ENCODE measurements at places on chromosomes 1 and 21.

GRCh38 chr1:44949286-44949685, 37.1 kb downstream of the EIF2B3 start:
- peaks cover 1% of the 10 kb centered on the region for H3K36me3 ChIP-seq
- no peak overlapping the region for H3K27ac ChIP-seq
- DNase-seq, result no peak
- no peak overlapping the region for H3K4me3 ChIP-seq
- H3K27me3 ChIP-seq, result no peaks in the 10 kb centered on the region

DNA sequence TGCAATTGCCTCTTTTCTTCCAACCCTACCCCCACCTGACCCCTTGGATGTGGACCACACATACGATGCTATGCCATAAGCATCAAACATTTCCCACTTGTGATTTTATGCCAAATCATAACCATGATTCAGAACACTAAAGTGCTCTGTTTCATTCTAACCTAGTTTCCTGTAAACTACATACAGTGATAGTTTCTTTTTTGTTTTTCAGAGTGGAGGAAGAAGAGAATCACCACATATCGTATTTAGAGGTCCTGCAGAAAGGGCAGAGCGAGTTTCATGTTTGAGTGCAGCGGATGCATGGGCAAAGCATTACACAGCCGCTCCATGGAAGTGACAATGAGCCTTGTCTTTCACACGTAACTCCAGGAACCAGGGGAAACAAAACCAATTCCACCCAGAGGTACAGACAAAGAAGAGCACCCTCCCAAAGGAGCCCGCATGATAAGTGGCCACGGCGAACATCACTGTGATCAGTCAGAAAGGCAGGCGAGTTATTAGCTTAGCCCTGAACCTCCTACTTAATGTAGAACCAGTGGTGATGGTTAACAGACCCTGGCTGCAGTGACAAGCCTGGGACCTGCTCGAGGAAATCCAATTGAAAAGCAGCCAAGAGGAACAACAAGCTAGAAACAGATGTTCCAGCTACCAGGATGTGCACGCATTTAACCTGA, 64.0 kb upstream of the ZNF281 start:
- H3K27ac ChIP-seq, result peak overlapping the region; percentile 34
- H3K4me3 ChIP-seq, result peak overlapping the region; percentile 70
- no peaks in the 10 kb centered on the region for H3K36me3 ChIP-seq
- DNase-seq, result no peak
- no peaks in the 10 kb centered on the region for H3K27me3 ChIP-seq
- H3K4me1 ChIP-seq, result peaks cover 21% of the 10 kb centered on the region

DNA sequence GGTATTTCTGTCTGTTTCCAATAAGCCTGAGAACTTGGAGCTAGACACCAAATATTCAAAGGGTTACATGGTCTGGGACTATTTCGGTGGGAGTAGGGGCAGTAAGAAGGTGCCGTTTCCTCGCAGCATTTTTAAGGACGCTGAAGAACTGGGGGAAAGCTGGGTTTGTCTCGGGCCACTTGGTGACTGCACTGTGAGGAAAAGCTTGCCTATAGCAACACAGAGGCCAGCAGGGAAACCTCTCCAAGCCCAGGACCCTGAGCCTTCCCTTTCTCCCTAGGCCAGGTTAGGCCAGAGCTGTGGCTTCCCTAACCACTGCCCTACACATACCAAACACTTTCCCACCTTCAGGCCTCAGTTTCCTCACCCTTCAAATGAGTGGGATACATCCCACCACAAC, 3.3 kb downstream of the GLIS1 start:
- no peak overlapping the region for H3K4me3 ChIP-seq
- H3K4me1 ChIP-seq, result no peaks in the 10 kb centered on the region
- H3K27me3 ChIP-seq, result peaks cover 49% of the 10 kb centered on the region
- no peaks in the 10 kb centered on the region for H3K36me3 ChIP-seq
- no peak for DNase-seq

DNA sequence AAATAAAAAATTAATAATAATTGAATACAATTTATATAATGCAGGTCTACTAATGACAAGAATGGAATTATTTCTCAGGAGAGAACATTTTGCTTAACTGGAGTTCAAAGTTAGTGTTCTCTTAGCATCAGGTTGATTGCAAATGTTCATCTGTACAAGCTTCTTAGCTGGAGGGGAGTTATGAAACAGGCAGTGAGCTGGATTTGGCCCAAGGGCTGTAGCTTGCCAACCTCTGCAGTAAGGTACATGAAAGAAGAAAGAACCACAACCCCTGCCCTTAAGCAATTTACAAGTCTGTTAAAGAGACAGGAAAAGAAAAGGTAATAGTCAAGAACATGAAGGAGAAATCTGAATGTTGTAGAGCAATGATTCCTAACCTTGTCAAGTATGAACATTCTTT, 17.0 kb downstream of the LPGAT1 start:
- no peak overlapping the region for H3K27ac ChIP-seq
- no peak for DNase-seq
- H3K27me3 ChIP-seq, result no peaks in the 10 kb centered on the region
- H3K4me3 ChIP-seq, result no peak overlapping the region
- H3K36me3 ChIP-seq, result peaks cover 15% of the 10 kb centered on the region

DNA sequence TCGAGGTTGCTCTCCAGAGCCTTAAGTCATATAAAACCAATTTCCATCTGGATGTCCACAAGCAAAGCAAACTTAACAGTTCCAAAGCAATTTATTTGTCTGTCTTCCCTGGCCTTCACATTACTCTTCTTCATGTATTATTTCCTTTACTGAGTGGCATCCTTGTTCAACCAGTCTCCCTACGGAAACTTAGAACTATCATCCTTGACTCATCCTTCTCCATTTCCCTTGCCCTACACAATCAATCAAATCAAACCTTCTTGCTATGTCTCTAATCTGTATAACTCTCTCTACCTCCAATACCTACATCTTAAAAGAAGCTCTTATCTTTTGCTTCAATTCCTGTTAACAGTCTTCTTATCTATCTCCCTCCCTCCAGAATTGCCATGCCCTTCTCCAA, 25.4 kb downstream of the EGLN1 start:
- no peaks in the 10 kb centered on the region for H3K36me3 ChIP-seq
- H3K27me3 ChIP-seq, result no peaks in the 10 kb centered on the region
- peak overlapping the region; percentile 1 for H3K27ac ChIP-seq
- H3K4me3 ChIP-seq, result no peak overlapping the region
- no peak for DNase-seq

GRCh38 chr1:182927693-182928433, 25.1 kb downstream of the SHCBP1L start:
- no peak for DNase-seq
- H3K36me3 ChIP-seq, result no peaks in the 10 kb centered on the region

- no peak for DNase-seq
- H3K27me3 ChIP-seq, result no peaks in the 10 kb centered on the region
- H3K36me3 ChIP-seq, result peaks cover 18% of the 10 kb centered on the region
- no peaks in the 10 kb centered on the region for H3K4me1 ChIP-seq
- no peak overlapping the region for H3K27ac ChIP-seq
Measured at GRCh38 chr1:219965285-219966070, 37.1 kb upstream of the SLC30A10 start.

- H3K4me3 ChIP-seq, result no peak overlapping the region
- H3K36me3 ChIP-seq, result no peaks in the 10 kb centered on the region
- H3K27me3 ChIP-seq, result peaks cover 27% of the 10 kb centered on the region
- DNase-seq, result no peak
Measured at GRCh38 chr1:83929184-83929583, 69.7 kb downstream of the TTLL7 start.

GRCh38 chr1:161079436-161080110, 9.8 kb downstream of the NECTIN4 start:
- no peaks in the 10 kb centered on the region for H3K36me3 ChIP-seq
- H3K4me1 ChIP-seq, result no peaks in the 10 kb centered on the region
- no peak overlapping the region for H3K4me3 ChIP-seq
- DNase-seq, result no peak
- no peak overlapping the region for H3K27ac ChIP-seq

DNA sequence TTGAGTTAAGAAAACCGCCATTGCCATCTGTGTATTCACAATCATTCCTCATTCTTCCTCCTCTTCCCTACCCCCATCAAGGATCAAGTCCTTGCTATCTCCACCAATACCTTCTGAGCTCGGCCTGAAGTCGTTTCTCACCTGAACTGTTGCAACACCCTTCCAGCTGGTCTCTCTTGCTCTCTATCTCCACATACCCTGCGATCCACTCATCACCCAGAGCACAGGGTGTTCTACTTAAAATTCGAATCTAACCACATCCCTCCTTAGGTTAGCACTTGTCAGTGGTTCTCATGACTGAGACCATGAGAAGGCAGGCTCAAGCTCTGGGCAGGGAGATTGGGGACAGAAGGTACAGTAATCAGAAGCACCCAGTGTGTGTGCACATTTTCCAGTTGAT, 4.6 kb downstream of the IVL start:
- peaks cover 33% of the 10 kb centered on the region for H3K27me3 ChIP-seq
- H3K4me1 ChIP-seq, result peaks cover 7% of the 10 kb centered on the region
- H3K4me3 ChIP-seq, result peak overlapping the region; percentile 66
- no peak overlapping the region for H3K27ac ChIP-seq

GRCh38 chr1:48266576-48266975, 44.1 kb downstream of the SLC5A9 start:
- no peak overlapping the region for H3K4me3 ChIP-seq
- no peaks in the 10 kb centered on the region for H3K4me1 ChIP-seq
- H3K27ac ChIP-seq, result no peak overlapping the region
- no peaks in the 10 kb centered on the region for H3K36me3 ChIP-seq
- DNase-seq, result no peak
- H3K27me3 ChIP-seq, result peaks cover 13% of the 10 kb centered on the region

- no peak overlapping the region for H3K27ac ChIP-seq
- H3K36me3 ChIP-seq, result peaks cover 27% of the 10 kb centered on the region
- H3K4me1 ChIP-seq, result peaks cover 32% of the 10 kb centered on the region
- no peak for DNase-seq
Measured at GRCh38 chr1:246591958-246592357, 25.7 kb downstream of the CNST start.

DNA sequence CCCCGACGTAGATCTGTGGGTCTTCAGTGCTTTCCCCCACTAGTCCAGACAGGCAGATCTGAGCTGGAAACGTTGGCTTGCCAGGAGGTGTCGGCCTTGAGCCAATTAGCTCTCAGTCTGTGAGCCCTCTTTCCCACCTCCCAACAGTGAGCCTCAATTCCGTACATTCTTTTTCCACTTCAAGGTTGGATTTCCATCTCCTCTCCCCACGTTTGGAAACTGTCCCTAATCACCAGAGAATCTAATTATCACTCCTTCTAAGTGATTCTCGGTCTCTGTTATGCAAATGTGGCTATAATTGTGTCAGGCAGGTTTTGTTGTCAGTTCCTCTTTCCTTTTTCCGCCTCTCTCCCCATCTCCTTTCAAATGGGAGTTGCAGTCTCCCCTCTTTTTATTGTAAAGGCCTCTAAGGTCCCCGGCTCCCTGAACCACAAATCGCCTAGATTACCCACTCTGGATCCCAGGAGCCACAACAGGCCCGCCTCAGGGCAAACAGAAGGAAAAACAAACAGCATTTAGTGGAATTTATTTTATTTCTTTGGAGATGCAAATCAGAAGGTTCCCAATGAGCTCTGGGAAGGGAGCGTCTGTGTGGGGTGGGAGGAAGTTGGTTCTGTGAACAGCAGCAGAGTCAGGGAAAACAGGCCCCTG, 29.4 kb upstream of the LRRN2 start:
- H3K4me3 ChIP-seq, result no peak overlapping the region
- DNase-seq, result no peak
- no peaks in the 10 kb centered on the region for H3K36me3 ChIP-seq
- H3K27ac ChIP-seq, result no peak overlapping the region
- H3K27me3 ChIP-seq, result peaks cover 57% of the 10 kb centered on the region

DNA sequence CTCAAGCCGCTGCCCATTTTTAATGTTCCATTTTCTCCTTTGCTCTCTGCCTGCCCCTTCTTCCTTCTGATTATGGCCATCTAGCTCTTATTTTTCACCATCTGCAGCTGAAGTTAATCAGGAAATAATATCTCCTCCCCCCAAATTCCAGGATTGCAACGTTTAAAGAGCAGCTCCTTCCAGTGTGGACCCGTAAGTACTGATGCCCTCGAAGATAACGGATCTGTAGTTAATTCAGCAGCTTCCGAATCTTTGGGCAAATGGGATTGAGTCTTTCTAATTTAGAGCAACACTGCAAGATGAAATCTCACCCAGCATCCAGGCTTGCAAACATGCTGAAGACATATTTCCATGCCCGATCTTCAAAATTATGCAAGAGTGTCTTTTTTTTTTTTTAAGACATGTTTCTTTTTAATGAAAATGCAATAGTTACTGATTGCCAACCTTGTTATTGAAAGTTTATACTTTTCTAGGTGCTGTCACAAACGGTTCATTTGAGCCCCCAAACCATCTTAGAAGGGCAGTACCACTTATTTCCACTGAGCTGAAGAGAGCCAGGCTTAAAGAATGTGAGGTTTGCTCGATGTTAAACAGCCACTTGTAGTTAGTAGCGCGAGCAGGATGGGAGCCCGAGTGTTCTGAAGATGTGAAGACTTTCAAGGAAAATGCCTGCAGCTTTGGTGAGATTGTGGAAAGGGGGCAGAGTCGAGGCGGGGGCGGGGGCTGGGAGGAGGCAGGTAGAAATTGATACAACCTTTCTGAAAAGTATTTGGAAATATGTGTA, 10.9 kb upstream of the RCAN3 start:
- H3K4me1 ChIP-seq, result peaks cover 3% of the 10 kb centered on the region
- DNase-seq, result no peak
- H3K27me3 ChIP-seq, result peaks cover 10% of the 10 kb centered on the region
- no peak overlapping the region for H3K4me3 ChIP-seq

GRCh38 chr1:54370287-54370989, 35.8 kb downstream of the SSBP3 start:
- H3K27ac ChIP-seq, result no peak overlapping the region
- DNase-seq, result no peak
- peaks cover 64% of the 10 kb centered on the region for H3K4me1 ChIP-seq
- peaks cover 5% of the 10 kb centered on the region for H3K36me3 ChIP-seq

GRCh38 chr21:45487891-45488600, 54.2 kb downstream of the SLC19A1 start:
- H3K4me3 ChIP-seq, result no peak overlapping the region
- H3K4me1 ChIP-seq, result peaks cover 4% of the 10 kb centered on the region
- H3K36me3 ChIP-seq, result no peaks in the 10 kb centered on the region
- no peaks in the 10 kb centered on the region for H3K27me3 ChIP-seq
- H3K27ac ChIP-seq, result no peak overlapping the region

DNA sequence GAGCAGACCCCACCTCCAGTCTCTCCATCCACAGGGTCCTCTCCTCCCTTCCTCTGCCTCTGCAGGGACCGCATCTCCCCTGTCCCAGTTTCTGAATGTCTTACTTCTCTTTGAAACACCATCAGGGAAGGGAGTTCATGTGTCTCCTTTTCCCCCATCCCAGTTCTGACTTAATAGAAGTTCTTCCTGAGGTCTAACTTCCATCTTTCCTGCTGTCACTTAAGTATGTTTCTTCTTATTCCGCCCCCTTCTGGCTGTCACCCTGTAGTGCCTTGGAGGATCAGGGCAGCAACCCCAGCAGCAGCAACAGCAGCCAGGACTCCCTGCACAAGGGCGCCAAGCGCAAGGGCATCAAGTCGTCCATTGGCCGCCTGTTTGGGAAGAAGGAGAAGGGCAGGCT, 29.3 kb downstream of the MYOG start:
- H3K27ac ChIP-seq, result no peak overlapping the region
- DNase-seq, result no peak

DNA sequence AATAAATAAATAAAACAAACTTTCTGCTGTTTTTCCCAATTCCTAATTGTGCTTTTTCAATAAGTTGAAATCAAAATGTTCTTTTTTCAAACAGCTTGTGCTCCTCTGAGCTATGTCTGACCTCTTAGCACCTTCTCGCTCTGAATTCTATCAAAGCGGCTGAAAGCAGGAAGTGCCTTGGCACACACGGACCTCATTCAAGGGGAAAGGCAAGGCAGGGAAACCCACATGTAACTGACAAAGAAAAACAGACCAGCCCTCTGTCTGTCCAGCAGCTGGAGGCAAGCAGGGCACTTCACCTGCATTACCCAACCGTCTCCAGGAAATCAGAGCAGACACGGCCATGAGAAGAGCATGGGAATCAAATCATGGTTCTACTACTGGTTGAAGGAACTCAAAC, 56.7 kb downstream of the PLPP3 start:
- peaks cover 2% of the 10 kb centered on the region for H3K36me3 ChIP-seq
- no peaks in the 10 kb centered on the region for H3K4me1 ChIP-seq
- no peak for DNase-seq
- no peak overlapping the region for H3K27ac ChIP-seq
- H3K4me3 ChIP-seq, result no peak overlapping the region
